Fibroblast of mammary gland (primary cell): ENCODE measurements at places on chromosomes 11 and 22.

DNA sequence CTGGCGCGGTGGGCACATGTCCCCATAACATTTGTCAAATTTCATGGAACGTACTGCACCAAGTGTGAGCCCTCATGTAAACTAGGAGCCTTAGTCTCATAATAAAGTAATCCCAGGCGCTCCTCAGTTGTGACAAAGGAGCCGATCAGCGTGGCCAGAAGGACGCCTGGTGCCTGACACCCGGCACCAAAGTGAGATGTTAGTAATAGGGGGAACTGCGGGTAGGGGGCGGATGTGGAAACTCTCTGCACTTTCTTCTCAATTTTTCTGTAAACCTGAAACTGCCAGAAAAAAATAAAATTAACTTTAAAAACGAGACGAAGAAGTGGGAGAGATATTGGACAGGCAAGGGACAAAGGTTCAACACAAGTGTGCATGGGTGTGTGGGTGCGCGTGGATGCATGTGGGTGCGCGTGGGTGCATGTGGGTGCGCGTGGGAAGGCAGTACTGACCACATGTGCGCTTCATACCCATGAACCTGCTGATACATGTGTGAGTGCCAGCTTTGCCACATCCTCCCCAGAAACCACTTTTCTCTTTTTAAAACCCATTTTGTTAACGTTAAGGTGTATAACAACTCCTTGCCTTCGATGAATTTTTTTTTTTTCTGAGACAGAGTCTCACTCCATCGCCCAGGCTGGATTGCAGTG is 55.4 kb upstream of the LINC01488 start:
- DNase-seq = no peak

GRCh38 chr11:110077831-110078325 is 15.3 kb upstream of the ZC3H12C start:
- peak; percentile 96 for DNase-seq

DNA sequence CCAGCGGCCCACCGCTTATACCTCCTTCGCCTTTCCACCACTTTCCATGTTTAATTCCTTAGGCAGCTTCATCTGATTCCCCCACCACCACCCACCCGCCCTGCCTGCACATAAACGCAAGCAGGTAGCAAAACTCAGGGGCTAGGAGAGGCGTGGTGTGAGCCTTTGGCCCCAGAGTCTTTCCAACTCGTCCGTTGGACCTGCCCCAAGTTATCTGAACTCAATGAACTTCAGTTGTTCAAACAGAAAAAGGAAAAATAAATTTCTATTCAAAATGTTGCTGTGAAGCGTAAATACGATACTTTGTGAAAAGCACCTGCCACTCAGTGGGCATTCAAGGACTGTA is 814 bp upstream of the CDON start:
- DNase-seq = no peak

- no peak for DNase-seq
Observed at GRCh38 chr11:128845334-128845780, 21.7 kb downstream of the KCNJ1 start.

- DNase-seq = no peak
Observed at GRCh38 chr22:41968601-41969000, 642 bp upstream of the SEPTIN3 start.

- DNase-seq = no peak
Observed at GRCh38 chr22:49720279-49720959, 107.3 kb downstream of the BRD1 start.

DNA sequence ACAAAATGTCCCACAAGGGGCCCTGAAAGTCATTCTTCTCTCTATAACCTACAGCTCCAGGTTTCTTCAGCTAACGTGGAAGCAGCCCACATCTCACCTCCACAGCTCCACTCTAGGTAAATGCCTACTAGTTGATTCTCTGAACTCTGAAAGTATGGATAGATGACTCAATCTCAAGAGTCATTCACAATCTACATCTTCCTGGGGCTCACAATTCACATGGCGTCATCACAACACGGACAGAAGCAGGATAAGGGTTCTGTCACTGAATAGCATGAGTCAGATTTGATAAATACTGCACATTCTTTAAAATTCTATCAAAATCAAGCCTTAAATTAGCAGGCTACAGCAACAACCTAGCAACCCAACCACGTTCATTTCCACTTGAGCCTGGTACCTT is 96.3 kb downstream of the PLEKHA7 start:
- DNase-seq = no peak
